ENCODE measurements at places on chromosomes 13 and 19.
A peak's percentile ranks its signal among the peaks of the same experiment; 100 is the strongest.

DNA sequence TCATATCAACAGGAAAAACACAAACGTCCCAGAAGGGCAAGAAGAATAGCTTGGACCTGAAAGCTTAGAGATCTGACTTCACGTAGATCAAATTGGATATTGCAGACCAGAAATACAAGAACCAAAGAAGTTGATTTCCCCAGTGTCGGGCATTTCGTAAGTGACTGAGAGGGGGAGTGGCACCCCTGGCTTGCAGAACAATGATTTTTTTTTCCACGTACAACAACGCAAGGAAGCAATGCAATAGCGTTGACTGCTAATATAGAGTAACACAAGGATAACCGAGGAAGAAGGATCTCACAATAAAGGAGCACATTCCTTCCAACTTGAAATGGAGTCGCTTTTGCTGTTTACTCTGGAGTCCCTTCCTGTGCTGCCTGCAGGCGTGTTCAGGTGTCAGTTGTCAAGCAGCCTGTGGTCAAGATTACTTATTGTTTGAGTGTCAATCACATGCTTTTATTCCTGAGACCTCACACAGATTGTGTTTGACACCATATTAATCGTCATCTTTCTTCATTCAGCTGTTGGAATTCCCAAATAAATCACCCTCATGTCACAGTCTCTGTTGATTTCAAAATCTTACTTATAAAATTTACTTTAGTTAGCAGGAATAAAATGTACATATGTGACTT is 139.4 kb downstream of the FREM2 start:
- DNase-seq = no peak

DNA sequence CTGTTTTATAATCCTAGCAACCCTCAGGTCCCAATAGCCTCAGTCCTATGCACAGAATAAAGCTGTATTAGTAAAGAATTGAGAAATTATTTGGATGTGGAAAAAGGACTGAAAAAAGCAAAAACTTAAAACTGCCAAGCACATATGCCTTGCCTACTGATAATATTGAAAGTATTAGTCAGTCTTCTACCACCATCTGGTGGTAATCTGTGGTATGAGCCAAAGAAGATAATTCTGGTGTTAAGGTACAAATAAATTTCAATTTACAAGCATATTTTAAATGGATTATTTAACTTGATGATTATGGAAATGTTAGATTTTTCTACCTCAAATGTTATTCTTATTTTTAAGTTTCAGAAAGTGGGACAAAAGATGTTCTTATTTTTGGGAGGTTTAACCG is 460.3 kb upstream of the KLHL1 start:
- peak; percentile 15 for DNase-seq

DNA sequence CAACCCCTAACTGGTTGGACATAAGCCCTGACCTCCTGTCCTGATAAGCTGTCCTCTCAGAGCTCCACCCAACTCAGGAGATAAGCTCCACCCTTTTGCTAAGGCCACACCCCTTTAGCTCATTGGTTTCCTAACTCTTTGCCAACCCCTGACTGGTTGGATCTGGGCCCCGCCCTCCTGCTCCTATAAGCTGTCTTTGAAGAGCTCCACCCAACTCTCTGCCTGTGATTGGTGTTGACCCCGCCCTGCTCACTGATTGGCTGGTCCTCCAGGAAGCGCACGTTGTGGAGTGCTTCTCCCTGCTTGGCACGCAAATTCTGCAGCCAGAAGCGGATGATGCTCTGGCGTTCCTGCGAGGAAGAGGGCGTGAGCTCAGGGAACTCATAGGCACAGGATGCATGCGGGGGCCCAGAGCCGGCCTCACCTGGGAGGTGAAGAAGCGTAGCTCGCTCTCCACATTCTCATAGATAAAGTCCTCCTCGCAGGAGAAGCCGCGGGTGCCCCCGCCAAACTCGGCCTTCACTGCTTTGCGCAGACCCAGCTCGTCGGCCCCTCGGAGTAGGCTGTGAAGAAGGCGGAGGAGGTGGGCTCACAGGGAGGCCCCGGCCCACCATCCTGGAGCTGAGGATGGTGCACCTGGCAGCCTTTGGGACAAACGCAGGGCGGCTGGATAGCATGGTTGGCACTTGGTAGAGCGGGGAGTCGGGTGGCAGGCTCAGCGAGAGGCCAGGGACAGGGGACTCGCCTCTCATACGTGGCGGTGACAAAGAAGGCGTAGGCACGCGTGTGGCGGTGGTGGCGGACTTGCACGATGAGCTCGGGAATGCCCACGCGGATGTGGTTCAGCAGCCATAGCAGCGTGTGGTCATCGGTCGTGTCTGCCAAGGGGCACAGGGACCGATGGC is 1.7 kb downstream of the ANO8 start:
- peak; percentile 100 for DNase-seq

DNA sequence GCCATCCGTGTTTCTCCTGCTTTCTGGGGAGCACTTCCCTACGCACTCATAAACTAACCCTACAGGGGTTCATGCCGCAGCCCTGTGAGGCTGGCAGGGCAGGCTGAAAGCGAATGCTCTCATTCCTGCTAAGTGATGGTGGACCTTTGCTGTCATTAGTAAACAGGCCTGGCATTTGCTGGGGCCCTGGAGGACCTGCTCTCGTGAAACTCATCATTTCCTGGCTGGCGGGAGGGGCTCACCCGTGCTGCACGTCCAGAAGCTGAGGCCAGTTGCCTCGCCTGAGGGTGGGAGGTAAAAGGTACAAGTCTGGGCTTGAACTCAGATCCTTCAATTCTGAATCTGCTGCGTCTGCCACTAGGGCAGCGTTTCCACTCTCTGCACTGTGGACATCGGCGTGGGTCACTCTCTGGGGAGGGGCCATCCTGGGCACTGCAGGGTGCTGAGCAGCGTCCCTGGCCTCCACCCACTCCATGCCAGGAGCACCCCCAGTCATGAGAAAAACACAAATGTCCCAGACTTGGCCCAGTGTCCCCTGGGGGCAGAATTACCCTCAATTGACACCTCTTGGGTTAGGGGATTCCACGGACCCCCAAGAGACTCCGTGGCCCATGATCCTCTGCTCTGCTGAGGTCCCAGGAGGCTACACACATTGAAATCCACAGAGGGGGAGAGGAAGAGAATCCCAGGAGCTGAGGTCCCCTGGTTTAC is 7.0 kb downstream of the MOB3A start:
- DNase-seq = peak; percentile 55

DNA sequence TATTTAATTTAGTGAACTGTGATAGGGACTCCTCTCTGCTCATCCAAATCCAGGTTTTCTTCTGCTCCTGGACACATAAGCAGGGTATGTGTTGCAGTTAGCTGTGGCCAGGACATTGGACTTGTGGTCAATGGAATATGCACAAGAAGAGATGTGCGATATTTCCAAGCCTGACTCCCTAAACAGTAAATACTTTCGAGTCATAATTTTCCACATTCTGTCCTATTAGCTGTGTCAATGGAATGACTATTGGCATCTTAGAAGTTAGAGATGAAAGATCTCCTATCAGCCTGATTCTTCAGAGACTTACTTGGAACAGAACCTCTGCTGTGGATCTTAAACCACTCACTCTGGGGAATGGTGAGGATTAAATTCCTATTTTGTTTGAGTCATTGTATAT is 771.0 kb downstream of the EFNB2 start:
- DNase-seq = no peak

DNA sequence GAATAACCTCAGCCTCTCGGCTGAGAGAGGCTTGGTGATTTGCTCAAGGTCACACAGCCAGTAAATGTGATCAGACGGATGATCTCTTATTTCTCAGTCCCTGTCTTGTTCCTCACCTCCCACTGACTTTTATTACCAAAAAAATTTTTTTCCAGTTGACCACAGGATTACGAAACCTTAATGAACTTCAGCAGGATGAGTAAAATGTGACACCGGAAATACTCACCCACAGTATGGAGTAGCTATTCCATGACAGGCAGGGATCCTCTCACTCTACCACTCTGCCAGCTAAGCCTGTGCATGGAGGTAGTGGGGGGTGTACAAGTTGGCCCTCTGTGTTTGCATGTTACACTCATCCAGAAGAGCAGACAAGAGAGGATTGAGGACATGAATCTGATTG is 916.4 kb downstream of the UQCRFS1 start:
- DNase-seq = no peak

DNA sequence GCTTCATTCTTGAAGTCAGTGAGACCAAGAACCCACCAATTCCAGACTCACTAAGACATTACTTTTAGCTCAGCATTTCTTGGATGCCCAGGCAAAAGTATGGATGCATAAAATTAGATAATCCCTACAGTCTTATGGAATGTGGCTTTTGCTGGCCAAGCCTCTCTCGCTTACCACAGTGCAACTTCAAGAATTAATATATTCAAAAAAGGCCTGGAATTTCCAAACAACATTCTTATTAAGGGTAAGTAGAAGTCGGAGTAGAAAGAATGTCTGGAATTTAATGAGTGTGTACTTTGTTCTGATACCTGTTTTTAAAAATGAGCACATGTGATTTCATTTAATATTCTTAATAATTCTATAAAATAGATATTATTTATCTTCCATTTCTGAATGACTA is 302.4 kb upstream of the TMTC4 start:
- no peak for DNase-seq

DNA sequence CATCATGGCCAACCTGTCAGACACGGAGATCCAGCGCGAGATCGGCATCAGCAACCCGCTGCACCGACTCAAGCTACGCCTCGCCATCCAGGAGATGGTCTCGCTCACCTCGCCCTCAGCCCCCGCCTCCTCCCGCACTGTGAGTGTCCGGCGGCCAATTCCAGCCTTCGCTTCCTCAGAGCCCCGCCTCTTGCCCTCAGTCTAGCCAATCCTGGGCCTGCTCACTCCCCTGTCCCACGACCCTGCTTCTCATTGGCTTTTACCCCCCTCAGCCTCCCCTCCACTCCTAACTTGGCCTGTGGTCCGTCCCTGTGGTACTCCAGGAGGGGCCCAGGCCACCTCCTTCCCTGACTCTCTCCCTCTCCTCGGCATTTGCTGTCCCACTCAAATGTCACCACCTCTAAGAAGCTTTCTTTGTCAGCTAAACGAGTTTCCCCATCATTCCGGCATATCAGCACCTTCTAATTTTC is 12.3 kb downstream of the HRC start:
- peak; percentile 87 for DNase-seq

DNA sequence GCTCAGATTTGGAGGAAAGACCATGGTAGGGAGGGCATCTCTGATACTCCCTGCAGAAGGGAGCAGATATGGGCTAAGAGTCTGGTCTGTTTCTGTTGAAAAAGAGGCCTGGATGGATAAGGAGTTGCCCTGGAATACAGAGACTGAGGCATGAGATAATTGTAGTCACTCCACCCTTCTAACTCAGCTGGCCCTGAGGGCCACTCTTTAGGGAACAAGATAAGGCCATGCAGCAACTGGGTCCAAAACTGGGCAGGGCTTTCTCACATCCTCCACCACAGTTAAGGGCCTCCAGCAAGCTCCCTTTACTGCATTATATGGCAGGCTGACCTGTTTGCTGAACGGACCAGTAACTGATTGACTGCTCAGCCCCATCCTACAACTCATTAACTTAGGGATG is 1.3 kb downstream of the ZNF749 start:
- DNase-seq = no peak

- peak; percentile 68 for DNase-seq
Observed at GRCh38 chr13:79631051-79631659, 150.2 kb downstream of the NDFIP2 start.

GRCh38 chr13:30696278-30697176 is 38.8 kb upstream of the ALOX5AP start:
- DNase-seq = no peak

DNA sequence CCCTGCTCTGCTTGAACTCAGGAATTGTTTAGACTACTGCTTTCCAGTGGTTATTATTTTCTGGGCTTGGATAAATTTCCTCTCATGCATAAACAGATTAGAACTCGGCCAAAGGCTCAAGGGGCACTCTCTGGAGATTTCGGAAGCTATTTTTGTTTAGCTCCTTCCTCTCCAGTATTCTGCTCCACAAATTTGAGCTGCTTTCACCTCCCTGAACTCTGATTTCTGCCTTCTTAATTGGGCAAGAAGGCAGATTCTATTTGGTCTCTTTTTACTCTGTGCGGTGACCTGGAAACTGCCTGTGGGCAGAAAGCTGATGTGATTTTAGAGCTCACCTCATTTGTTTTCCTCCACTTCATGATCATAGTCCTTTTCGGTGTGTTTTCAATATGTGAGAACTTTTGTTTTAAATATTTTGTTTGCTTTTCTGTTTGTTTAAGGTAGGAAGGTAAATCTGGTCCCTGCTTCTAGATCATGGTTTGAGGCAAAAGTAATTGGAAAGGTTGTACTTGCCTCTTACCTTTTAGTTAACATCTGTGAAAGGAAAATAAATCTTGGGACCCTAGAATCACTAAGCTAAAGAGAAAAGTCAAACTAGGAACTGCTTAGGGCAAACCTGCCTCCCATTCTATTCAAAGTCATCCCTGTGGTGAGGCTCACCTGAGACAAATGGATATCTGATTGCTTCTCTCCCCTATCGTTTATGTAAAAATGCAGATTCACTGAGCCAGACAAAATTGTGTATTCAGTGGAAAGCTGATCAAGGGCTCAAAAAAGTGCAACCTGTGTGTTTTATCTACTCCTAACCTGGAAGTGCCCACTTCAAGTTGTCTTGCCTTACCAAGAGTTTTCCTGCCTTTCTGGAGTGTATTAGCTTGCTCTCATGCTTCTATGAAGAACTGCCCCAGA is 714.7 kb upstream of the PCDH20 start:
- DNase-seq = no peak

- peak; percentile 40 for DNase-seq
Observed at GRCh38 chr13:89627996-89628395, 1719.5 kb upstream of the MIR17HG start.

DNA sequence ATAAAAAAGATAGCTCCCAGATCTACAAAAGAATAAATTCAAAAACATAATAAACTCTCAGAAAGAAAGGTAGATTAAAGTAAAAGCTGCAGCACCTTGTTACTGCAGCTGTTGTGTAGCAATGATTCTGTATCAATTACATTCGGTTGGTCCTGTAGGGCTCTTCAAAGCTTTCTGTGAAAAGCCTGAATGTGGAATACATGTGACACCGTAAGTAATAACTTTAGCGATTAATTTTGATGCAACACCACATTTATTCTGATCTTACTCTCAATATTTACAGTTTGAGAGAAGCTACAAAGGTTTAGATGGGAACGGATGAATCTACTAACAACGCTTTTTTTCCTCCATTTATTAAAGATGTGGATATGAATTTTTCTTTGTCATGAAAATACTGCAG is 279.2 kb downstream of the DACH1 start:
- DNase-seq = no peak

DNA sequence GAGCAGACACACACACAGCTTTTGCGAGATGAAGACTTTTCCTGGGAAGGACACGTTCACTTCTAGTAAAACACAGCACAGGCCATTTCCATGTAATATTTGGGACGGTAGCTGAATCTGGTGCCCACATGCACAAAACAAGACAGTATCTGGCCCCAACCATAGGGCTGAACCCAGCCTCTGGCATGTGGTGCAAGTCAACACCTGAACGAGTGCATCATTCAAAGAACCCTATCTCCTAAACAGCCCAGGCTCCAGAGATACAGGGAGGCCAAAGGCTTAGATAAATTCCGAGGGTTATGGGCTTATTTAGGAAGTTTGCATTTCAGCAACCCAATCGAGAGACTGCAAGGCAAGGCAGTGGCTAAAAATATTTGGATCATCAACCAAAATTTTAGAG is 2.7 kb upstream of the TFDP1 start:
- no peak for DNase-seq
